NCI-H446 treated with DMSO at 0.1 percent for 48 hours (cell line): ENCODE measurements at places on chromosomes 7 and 10.

DNA sequence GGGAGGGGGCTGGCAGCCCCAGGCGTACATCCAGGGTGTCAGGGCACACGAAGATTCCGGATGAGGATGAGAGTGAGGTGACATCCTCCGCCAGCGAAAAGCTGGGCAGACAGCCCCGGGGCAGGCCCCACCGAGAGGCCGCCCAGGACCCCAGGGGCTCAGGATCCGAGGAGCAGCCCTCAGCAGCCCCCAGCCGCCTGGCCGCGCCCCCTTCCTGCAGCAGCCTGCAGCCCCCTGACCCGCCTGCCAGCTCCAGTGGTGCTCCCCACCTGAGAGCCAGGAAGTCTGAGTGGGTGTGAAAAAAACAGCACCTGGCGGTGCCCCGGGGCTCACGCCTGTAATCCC lies 3.2 kb downstream of the GJD4 start:
- no peak for DNase-seq

GRCh38 chr10:6233725-6234277 lies 31.1 kb downstream of the PFKFB3 start:
- no peak for DNase-seq

DNA sequence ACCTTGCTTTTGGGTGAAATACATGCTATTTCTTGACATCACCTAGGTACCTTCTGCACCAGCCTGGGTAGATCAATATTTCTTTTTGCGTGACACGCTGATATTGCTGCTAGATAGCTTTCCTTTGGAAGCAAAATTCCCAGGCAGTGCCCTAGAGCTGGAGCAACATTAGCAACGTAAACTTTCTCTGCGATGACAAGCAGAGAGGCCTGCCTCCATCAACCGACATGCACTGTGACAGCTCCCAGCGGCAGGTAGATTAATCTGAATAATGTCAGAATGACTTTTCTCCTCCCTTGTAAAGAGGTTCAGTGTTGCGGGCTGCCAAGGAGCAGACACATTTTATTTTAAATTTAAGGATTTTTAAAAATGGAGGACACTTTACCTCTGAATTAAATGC lies 307.4 kb downstream of the GALNT17 start:
- DNase-seq = no peak

DNA sequence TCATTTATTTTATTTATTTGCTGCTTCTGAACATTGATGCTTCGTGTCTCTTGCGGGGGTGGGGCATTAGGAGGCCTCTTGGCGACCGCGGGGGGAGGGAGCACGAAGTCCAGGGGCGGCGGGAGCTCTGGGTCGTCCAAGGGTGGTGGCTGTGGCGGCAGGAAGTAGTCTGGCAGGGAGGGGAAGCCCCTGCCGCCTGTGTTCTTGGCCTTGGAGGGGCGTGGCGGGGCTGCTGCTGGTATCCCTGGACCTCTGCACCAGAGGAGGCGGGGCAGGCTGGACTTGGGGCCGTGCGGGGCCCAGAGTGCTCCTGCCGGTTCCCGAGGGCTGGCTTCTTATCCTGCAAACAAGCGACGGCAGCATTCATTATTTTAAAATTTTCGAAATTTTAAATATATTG lies 70.5 kb upstream of the ABI1 start:
- no peak for DNase-seq

DNA sequence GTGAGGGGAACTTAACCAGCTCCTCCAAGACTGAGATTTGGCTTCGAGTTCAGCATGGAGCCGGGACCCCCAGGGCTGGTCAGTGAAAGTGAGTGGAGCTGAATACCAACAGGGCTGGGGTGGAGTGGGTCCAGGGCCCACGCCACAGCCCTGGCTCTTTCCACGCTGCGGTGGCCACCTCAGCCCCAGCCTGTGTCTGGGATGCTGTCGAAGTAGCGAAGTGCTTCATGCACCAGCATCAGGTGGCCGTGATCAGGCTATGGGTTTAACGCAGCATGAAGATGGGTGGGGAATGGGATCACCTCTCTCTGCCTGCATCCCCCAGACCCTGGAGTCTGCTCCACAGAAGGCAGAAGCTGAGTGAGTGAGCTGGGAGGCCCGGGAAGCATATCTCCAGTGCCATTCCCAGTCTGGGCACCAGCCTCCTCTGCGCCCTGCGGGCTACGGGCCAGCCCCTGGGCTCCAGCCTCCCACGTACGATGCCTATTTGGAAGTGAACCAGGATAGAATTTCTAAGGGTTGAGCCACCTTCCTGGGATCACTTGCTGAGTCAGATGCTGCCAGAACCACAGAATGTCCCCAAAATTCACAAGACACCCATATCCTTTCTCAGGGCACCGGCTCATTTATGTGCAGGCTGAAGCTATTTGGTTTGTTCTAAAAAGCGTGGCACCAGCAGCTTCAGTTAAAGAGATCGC lies 131.1 kb upstream of the CHST15 start:
- DNase-seq = no peak

GRCh38 chr10:10432296-10433035 lies 585.2 kb upstream of the CELF2 start:
- DNase-seq = peak; percentile 52
